Activated CD8-positive, alpha-beta memory T cell treated with anti-CD3 and anti-CD28 coated beads for 24 hours (primary cell): ENCODE measurements at places on chromosomes 1 and 21.

DNA sequence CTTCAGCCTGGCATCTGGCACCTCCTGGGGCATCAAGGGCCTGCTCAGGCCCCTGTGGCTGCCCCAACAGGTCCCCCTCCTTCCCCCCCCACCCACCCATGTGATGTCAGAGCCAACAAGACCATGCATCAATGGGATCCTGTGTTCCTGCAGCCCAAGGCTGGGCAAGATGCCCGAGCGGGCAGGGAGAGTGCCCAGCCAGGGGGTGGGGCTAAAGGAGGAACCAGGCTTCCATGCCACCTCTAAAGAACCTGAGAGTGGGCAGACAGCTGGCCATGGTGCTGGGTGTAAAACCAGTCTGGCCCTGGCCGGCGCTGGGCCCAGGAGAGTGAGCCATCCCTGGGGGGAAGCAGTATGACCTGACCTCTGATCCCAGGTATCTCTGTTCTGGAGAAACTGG is 7.6 kb downstream of the COL16A1 start:
- DNase-seq = no peak

- no peak for DNase-seq
These were observed at the start of gene S100A8 for GRCh38 chr1:153390938-153391710. S100A8 (minus strand) TSS chr1:153391073; CDS start chr1:153390535, 538 bp downstream.

DNA sequence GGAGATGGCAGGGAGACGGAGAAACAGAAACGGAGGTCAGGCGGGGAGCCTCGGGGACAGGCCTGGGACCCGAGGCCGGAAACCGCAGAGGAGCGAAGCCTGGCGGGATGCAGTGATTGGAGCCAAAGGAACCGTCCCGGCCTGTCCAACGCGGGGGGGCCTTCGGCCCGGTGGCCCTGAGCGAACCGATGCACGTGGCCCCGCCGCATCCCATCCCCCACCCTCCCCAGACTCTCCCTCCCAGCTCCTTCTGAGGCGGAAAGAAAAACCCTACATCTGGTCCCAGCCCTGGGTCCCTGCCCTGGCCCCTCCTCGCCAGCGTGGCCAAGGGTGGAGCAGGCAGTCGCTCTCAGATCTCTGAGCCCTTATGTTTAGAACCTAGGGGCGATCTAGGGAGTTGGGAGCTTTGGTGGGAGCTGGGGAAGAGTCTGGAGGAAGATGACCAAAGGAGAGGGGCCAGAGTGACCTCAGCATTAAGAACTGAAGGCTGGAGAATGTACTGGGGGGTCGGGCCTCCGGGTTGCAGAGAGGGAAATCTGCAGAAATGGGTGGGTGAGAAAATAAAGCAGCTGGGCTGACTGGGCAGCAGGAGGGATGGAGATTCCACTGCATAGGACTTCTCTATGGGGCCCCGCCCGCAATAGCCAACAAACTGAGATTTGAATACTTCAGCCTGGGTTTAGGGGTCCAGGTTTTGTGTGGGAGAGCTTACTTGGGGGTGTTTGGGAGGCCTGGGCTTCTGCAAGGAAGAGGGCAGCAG is 1.5 kb upstream of the CRABP2 start:
- DNase-seq = no peak

GRCh38 chr1:61950418-61950817 is 208.1 kb downstream of the PATJ start:
- DNase-seq = no peak

- no peak for DNase-seq
These were observed 128.1 kb upstream of the CTTNBP2NL start for GRCh38 chr1:112267929-112268328.

DNA sequence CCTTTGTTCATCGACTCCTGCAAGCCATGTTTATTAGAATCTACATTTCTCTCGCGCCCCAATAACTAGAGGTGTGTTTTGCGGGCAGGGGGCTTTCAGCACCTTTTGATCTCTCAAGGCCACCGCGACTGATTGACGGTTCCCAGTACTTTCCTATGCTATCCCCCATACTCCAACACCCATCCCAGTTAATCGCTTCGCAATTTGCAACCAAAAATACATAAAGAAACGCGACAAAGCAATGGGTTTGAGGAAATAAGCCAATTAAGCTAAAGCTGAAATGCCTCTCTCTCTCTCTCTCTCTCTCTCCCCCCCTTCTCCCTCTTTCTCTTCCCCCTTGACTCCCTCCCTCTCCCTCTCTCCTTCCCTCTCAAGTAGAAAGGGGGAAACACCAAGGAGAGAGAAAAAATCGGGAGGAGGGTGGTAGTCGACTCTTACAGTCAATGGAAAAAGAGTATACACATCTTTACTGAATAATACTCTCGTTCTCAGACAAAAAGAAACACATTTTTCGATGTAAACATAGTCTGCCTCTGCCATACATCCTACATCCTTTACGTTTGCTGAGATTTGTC is 128.0 kb upstream of the DPYD start:
- no peak for DNase-seq

DNA sequence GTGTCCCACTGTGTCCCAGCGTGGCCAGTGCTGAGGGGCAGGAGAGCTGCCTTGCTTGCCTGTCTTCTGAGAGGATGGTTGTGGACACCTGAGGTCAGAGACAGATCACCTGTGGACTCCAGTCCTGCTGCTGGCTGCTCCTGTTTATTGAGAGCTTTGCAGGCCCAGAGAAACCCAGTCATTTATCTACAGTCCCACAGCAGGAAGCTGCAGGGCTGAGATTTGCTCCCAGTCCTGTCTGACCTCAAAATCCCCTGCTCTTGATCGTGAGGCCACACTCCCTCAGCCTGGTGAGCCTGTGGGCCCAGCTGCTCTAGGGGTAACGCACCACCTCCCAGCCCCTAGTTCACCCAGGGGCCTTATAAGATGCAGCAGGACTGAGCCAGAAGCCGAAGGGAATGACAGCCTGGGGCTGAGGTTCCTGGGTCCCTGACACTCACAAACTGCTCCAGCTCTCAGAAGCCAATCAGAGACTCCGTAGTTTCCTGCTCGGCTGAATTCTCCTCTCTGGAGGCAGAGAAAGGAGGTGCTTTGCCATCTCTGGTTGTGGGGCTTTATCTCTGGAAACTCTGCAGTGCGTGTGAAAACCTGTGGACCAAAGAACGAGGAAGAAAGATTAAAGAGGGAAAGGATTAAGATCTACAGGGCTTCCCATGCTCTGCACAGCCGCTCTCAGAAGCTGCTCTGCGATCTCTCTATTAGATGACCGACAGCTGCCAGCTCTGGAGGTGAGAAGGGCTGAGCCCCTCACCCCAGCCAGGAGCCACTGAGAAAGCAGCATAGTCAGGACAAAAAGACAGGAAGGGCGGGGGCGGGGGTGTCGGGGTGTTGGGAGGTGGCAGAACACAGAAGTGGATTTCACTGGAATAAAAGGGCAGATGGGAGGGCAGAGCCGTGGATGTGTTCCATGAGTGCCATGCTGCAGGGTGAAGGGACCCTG is 39.1 kb downstream of the UBIAD1 start:
- no peak for DNase-seq
